Suppressor macrophage treated with lipopolysaccharide for 1 hour (primary cell): ENCODE measurements at places on chromosomes 11 and 22.

DNA sequence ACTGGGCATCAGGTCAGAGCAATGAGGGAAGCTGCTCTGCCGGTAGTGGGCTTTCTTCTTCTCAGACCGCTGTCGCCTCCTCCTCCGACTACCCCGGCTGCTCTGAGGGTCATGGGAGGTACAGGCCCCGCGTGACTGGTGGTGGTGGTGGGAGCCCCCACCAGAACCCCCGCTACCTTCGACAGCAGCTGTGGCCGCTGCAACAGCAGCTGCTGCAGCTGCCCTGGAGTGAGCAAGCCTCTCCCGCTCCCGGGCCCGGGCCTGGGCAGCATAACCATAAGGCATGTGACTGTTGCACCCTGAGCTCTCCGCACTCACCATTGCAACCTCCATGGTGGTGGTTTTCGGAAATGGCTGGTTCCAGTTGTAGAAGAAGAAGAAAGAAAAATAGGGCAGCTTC lies 4.5 kb downstream of the KCNA4 start:
- no peak for DNase-seq

DNA sequence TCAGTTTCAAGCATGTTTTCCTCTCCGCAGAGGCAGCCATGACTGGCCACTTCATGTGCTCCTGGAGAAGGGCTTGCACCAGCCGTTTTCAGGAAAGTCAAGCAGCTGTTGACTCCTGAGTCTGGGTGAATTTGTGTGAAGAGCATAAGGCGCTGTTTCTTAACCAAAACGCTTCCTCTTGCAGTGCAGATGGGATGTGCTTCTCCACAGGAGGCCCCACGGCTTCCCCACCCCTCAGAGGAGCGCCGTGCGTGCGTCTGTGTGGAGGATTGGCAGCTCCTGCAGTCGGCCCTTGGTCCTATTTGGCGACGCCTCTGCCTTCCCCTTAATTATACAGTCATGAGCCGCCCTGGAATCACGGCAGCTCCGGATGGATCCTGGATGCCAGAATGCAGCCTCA lies 54.1 kb upstream of the B3GAT1 start:
- DNase-seq = no peak

- no peak for DNase-seq
Measured at GRCh38 chr11:95091663-95092180, 2.1 kb downstream of the ENDOD1 start.

DNA sequence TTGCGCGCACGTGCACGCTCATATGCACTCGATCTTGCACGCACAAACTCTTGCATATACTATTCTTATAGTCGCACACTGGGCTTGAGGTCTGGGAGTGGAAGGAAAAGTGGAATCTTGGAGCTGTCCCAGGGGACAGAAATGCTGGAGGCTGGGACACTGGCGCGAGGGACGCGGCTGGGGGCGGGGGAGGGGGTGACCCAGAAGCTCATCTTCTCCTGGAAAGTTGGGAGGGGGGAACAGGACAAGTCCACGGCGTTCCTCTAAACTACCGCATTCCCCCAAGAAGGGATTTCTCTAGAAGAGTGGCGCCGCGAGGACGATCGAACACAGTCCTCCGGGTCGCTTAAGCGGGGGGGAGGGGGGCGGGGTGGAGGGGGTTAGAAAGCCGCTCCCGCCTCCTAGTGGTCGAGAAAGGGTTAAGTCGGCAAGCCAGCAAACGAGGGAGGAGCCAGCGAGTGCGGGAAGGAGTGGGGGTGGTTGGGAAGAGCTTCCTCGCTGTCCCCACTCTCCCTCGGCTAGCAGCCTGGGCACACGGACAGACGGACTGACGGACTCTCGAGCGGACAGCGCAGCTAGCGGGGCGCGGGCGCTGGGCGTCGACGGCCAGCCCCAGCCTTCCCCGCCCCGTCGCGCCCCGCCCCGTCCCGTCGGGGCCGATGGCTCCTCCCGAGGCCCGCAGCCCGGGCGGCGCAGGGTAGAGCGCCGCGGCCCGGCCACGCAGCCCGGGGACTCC lies at the start of gene RTN4RL2:
Gene RTN4RL2 (plus strand): TSS at position 507 of the 736 bp plus-strand sequence. CDS start 338 bp downstream, outside the sequence.
- DNase-seq = peak; percentile 57

GRCh38 chr11:99068832-99069231 lies 48.1 kb downstream of the CNTN5 start:
- no peak for DNase-seq
